ENCODE measurements at places on chromosomes 7 and 10.

GRCh38 chr10:51108406-51108805 lies 34.1 kb downstream of the PRKG1 start:
- DNase-seq: no peak

GRCh38 chr10:33395201-33395600 lies 60.7 kb upstream of the NRP1 start:
- no peak for DNase-seq

- DNase-seq: peak; percentile 45
These were observed 8.6 kb upstream of the CRYGN start for GRCh38 chr7:151448261-151449252.

- no peak for DNase-seq
These were observed 30.6 kb downstream of the TARP start for GRCh38 chr7:38242814-38243213.

DNA sequence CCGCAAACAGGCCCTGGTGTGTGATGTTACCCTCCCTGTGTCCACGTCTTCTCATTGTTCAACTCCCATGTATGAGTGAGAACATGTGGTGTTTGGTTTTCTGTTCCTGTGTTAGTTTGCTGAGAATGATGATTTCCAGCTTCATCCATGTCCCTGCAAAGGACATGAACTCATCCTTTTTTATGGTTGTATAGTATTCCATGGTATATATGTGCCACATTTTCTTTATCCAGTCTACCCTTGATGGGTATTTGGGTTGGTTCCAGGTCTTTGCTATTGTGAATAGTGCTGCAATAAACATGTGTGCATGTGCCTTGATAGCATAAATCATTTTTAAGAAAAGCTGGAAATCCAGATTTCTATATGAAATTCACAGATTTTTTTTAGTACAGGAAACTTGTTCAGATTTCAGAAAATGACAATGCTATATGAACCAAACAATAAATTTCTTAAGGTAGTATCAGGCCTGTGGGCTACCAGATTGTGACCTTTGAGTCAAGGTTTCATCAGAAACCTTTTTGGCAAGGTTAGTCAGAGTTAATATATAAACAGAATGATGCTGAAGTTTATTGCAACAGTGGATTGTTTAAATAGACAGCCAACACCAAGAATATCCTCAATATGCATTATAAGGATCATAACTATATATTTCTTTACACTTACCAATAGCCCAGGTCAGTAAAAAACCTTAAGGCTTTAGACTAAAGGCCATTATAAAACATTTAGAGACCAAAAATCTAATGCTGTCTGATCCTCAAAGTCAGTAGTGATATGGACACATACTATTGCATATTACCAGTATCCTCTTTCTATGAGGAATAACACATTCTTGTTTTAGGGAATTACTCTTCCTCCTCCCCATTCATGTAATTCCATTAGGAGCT lies 68.7 kb upstream of the PAPSS2 start:
- no peak for DNase-seq

GRCh38 chr7:139776486-139777132 lies 1.2 kb downstream of the HIPK2 start:
- DNase-seq: peak; percentile 44

DNA sequence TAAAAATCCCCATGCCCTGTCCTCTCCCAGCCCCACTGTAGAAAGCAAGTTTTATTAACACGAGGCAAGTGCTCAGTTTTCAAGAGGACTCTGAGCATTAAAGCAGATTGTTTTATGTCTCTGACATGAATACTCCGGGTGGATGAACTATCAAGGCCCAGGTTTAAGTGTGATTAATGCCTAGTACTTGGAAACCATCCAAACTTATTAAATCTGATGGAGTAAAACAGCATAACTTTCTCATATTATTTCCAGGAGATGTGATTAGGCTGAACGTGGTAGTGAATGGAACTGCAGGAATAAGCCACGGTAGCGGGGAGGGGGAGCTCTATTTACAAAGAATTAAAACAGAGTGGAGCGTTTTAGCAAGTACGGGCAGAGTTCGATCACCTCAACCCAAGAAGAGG lies 144.2 kb upstream of the RNF32 start:
- no peak for DNase-seq

Measured in foreskin melanocyte (primary cell).